Activated gamma-delta T cell treated with anti-CD3 and anti-CD28 coated beads, Interleukin-2, amount 50 U/mL, for 16 hours (primary cell): ENCODE measurements at places on chromosomes 12 and 14.

GRCh38 chr12:105945880-105946279, 192.9 kb downstream of the NUAK1 start:
- no peak for DNase-seq

GRCh38 chr14:68788996-68789820, 3.7 kb downstream of the ZFP36L1 start:
- peak; percentile 79 for DNase-seq

DNA sequence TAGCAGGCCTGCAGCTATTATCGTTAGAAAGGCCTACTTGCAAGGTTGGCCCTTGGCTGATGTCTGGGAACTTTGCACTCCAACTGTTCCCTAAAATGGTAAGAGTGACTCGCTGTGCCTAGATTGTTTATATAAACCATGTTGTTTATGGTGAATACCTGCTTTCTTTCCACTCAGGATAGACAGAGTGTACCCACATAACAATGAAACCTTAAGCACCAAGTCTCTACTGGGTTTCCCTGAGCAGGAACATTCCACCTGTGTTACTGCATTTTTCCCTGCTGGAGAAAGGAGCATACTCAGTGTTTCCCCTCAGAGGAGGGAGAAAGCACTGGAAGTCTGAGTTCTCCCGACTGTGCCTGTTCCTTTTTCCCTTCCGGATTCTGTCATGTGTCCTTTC, 32.8 kb downstream of the ERP29 start:
- DNase-seq: no peak

DNA sequence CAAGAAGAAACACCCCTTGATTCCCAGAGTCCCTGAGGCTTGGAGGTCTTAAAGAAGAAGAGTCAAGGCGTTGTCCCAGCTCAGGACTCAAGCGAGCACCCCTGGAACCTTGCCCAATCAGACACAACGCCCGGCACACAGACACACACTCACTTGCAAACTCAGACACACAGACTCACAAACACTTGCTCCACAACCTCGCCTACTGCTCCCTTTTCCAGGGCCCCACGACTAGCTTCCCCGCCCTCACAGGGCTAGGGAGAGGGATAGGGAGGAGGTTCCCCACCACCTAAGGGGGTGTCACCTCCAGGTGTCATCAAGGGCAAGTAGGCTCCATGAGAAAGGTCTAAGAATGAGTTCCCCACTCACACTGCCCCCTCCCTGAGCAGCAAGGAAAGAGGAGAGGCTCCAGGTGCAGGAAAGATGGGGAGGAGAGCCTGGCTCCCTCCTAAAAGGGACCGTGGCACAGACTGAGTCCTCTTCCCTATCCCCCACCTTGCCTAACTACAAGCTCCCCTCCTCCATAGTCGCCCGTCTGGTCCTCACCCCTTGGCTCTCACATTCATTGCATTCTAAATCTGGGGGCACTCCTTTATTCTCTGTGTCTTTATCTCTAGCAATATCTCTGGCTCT, 717 bp downstream of the WNT10B start:
- DNase-seq: no peak

DNA sequence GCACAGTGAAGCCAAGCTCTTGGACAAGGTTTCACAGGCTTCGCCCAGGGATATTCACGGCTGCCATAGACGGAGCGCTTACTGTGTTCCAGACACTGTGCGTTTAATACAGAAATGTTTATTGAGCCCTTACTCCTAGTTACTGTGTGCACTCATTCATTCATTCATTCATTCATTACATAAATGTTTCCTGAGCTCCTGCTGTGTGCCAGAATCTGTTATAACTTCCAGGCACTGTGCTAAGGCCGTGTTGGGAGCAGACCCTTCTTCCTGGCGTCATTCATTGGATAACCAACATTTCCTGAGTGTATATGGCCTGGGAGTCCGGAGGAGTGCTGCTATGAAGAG, 760 bp upstream of the MED13L start:
- DNase-seq: no peak

- DNase-seq: no peak
These were observed 152.4 kb downstream of the TSPAN9 start for GRCh38 chr12:3229577-3229976.

GRCh38 chr14:101564819-101565698, 3.8 kb downstream of the DIO3 start:
- DNase-seq: no peak

DNA sequence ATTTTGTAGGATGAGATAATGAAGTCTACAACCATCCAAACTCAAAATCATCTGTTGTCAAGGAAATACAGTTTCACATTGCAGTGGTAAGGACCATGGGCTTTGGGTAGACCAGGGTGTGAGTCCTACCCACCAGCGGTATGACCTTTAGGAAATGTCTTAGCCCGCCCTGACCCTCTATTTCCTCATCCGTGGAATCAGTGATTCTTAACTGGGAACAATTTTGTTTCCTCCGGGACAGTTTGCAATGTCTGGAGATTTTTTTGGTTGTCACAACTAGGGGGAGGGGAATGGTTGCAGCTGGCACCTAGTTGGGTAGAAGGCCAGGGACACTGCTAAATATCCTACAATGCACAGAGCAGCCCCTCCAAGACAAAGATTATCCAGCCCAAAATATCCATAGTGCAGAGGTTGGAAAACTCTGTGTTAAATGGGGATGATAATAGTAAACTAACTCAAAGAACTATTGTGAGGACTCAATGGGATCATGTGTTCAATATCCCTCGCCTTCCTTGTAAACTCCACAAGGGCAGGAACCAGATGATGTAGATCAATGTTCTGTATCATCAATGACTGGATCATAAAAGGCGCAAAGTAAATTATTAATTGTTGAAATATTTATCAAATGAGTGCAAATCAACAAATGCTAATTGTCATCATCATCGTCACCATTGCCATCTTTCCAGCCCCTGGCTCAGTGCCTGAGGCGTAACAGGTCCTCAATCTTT, 15.7 kb upstream of the IFT81 start:
- no peak for DNase-seq

- no peak for DNase-seq
These were observed 3.2 kb upstream of the PFKM start for GRCh38 chr12:48115957-48116356.

GRCh38 chr14:103897075-103897947, 30.9 kb upstream of the TDRD9 start:
- no peak for DNase-seq

DNA sequence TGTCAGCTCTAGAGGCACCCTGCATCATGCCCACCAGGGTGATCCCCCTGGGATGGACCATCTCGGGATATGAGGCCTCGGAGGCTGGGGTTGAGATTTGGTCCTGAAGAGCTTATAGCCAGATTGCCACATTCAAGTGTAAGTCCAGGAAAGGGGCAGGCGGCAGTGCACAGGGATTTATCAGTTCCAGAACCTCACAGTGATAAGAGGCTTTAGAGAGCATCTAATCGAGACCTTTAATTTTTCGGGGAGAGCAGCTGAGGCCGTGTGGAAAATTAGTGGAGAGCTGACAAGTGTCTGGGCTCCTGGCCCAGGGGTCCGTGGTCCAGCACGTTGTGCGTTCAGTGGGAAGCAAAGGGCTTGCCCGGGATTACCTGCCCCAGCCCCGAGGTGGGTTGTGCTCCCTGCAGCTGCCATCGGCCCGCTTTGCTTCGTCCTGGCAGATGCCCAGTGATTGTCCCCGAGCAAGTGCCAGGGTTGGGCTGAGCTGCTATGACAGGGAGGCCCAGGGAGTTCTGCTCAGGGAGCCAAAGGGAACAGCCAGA, 52.1 kb downstream of the C14orf132 start:
- DNase-seq: no peak

GRCh38 chr12:123119808-123120207, 31.1 kb downstream of the PITPNM2 start:
- no peak for DNase-seq

DNA sequence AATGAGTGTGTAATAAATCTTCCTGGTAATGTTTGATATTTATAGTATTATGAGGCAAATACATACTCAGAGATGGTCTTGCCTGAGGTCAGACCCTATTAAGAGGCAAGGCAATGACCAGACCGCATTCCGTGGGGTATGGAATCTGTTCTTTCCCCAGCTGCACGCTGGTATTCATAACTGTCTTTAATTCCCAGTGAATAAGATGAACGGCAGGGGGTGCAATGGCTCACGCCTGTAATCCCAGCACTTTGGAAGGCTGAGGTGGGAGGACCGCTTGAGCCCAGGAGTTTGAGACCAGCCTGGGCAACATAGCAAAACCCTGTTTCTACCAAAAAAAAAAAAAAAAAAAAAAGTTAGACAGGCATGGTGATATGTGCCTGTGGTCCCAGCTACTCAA, 44.6 kb downstream of the ERO1A start:
- DNase-seq: no peak

DNA sequence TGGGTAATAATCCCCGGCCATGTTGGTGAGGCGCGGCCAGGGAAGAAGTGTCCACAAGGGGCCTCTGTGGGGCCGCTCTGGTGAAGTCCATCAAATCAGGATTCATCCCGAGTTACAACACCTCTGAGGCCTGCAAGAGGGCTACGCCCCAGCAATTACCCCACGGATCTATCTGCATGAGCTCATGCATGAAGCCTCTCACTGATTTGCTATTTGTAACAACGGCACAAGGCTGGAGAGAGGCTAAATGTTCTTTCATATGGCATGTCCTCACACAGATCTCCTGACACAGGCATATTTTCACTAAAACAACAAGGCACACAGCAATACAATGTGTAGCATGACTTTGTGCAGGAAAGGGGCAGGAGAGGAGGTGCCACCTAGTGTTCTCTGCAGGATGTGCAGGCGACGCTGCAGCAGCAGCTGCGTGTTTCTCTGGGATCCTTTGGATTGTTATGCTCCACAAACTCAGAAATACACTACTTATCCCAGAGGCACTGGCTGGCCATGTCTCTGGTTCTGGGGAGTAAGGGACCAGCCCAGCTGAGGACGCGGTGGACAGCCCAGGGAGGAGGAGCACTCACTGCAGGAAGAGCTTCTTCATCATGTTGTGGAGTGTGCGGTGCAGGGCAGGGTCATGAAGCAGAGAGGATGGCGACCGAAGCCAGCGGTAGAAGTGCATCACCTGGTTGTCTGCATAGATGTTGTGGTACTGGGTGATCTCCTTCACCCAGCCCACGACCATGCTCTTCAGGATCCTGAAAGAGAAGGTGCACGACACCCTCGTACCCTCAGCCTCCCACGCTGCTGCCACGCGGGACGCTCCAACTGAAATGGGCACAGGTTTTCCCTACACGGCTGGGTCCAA, 20.2 kb downstream of the P2RX2 start:
- DNase-seq: no peak

- no peak for DNase-seq
These were observed 315.7 kb downstream of the NAV3 start for GRCh38 chr12:78146365-78146772.
